Suppressor macrophage (primary cell): ENCODE measurements at places on chromosomes 1 and 21.

DNA sequence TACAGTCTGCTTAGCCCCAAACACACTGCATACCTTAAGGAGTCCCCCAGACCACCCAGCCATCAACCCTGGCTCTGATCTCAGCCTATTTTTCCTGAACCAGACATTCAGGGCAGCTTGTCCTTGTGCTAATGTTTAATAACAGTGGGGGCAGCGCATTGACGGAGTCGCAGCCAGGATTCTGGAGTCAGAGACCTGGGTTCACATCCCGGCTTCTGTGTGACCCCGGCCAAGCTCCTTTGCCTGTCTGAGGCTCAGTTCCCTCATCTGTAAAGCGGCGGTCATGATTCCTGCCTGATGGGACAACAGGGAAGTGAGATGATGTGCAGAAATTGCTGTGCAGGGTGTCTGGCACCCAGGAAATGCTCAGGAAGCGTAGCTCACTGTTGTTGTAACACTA lies 63.1 kb downstream of the MATN1 start:
- DNase-seq: no peak

GRCh38 chr21:28207436-28208173 lies 785.1 kb downstream of the LTN1 start:
- DNase-seq: no peak

DNA sequence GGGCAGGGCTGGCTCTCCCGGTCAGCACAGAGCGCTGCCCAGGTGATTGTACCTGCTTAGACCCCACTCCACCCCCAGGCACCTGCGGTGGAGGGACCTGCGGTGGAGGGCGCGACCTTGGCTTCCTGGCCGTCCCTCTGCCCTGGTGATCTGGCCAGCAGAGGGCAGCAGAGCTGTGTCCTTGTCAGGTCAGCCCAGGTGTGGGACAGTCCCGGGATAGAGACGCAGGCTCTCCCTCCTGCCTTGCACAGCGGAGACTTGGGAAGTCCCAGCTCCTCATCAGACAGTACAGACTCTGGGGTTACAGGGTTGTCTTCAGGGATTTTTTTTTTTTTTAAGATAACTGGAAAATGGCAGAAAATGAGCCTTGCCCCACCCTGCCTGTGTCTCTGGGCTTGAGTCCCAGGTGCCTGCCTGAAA lies 10.0 kb downstream of the SLX9 start:
- DNase-seq: peak; percentile 81

GRCh38 chr1:167899253-167899681 lies 14.7 kb downstream of the ADCY10 start:
- DNase-seq: no peak
